ENCODE measurements at places on chromosomes 5 and 9.

DNA sequence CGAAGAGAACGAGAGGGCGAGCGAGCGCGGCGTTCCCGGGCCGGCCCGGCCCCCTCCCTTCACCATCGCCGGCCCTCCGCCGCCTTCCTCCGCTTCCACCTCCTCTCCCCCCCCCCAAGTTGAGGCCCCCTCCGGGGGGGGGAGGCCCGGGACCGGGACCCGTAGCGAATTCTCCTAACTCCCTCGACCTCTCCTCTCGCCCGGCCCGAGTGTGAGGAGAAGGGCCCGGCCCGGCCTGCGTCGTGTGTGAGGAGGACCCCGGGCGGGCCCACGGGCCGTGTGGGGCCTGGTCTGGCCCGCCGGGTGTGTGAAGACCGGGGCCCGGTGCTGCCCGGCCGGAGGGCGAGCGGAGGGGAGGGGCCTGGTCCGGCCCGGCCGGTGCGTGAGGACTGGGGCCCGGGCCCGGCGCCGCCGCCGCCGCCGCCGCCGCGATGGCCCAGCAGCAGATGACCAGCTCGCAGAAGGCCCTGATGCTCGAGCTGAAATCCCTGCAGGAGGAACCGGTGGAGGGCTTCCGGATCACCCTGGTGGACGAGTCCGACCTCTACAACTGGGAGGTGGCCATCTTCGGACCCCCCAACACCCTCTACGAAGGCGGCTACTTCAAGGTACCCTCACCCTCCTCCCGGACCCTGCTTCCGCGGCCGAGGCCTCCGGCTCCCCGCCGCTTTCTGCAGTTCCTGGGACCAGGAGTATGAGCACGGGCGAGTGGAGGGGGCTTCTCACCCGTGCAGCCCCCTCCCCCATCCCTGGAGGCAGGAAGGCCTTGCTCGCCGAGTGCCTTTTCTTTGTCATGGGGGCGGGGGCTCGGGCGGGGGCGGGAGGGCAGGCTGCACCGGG lies 587 bp downstream of the UBE2R2 start:
- peak; percentile 28 for DNase-seq

GRCh38 chr9:131393622-131394463 lies at the start of gene PRRC2B:
Gene PRRC2B, plus strand, starts transcription at chr9:131394086. Its CDS starts 36,059 bp downstream, at chr9:131430145.
- peak; percentile 99 for DNase-seq

- no peak for DNase-seq
These were observed 560.5 kb upstream of the ADAMTS16 start for GRCh38 chr5:4579679-4580078.

DNA sequence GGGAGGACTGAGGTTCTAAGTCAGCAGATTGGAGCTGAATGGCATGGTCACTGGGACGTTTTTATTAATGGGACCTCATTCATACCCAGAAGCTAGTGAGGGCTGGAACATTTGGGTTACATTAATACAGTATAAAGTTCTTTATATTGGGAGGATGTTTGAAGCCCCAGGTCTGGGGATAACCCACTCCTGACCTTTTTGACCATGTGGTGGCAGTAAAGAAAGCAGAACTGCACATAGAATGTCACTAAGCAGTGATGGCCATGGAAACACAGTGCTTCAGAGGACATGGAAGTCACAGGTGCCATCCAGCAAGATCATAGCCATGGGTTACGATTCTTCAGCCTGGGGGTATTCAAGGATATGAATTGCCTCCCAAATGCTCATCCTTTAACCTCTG lies 176.0 kb downstream of the ATP10B start:
- no peak for DNase-seq

DNA sequence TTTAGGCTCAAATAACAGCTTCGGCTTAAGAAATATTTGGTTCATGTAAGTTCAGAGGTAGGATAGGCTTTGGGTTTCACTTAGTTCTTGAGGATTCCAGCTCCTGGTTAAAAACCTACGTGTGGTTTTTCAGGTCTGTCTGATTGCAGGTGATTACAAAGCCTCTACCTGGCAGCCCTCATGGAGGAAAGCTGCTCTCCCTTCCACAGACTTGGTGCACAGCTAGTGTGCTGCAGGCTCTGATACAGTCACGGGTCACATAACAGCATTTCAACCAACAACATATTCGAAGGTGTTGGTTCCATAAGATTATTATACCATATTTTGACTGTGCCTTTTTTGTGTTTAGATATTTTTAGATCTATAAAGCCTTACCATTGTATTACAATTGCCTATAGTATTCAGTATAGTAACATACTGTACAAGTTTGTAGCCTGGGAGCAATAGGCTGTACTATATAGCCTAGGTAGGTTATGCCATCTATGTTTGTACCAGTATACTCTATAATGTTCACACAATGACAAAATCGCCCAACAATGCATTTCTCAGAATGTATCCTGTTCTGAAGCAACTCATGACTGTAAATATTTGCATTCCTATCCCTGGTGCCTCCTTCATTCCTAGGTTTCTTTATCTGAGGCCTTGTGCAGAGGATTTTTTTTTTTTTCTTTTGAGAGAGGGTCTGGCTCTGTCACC lies 8.0 kb upstream of the DCP2 start:
- no peak for DNase-seq

DNA sequence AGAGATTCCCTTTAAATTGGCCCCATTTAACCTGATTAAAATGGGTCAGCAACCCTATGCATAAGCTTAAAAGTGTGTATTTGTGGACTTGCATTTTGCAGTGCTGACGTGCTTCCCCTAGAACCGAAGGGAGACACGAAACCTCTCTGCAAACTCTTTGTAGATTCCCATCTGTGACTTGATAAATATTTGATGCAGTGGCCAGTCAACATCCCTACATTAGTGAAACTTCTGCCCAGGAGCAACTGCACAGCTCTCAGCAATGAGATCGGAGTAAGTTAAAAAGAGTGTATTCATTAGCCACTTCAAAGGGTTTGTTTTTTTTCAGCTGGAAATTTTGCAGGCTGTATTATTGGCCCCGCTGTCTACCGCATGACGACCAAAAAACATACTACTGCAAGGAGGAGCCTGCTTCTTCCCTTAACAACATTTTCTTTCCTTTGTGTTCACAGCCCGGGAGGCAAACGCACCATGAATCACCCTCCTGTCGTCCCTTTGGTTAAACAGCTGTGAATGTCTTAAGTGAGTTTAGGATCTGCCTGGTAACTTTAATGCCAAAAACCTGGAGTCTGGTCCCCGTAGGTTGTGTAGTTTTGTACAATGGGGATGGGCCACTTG lies 38.0 kb upstream of the TCERG1 start:
- DNase-seq = no peak

GRCh38 chr5:32031089-32031488 lies 143.0 kb downstream of the GOLPH3 start:
- no peak for DNase-seq

- no peak for DNase-seq
These were observed 202.0 kb upstream of the KLF9 start for GRCh38 chr9:70616228-70616990.

GRCh38 chr5:154205441-154206117 lies 15.0 kb downstream of the GALNT10 start:
- DNase-seq = no peak

- no peak for DNase-seq
These were observed 3.8 kb upstream of the NPDC1 start for GRCh38 chr9:137049544-137050449.

GRCh38 chr5:37771203-37771611 lies 68.6 kb downstream of the GDNF start:
- DNase-seq = no peak

DNA sequence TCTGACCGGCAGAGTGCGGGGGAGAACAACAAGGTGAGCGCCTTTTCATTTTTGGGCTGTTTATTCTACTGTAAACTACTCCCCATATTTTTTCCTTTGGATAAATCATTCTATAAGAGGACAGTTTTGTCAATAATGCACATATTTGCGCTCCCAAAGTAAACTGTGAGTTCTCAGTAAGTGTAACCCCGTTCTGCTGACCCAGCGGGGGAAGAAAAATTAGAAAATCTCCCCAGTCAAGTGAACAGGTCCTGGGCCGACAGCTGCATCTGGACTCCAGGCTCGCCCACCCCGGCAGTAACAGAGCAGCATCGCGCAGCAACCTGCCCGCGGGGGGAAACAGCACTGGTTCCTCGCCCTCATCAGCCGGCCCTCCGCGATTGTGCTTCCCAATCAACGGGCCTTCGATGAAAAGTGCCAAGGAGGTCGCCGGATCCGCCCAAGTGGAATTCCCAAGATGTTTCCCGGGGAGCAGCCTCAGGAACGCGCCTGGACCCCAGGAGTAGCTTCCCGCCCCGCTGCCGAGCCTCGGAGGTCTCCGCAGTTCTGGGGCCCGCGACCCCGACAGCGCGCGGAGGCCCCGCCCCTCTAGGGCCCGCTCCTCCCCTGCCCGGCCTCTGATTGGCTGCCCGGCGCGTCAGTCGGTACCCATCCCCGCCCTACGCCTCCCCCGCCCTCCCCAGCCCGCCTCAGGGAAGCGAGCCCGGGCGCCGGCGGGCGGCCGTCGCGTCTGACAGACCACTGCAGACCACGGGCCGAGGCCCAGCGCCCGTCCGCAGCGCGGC lies at the start of gene OTULINL:
Gene OTULINL, plus strand, starts transcription at position 687 of the 785 bp plus-strand sequence. CDS start 103 bp downstream, outside the sequence.
- DNase-seq = peak; percentile 85

DNA sequence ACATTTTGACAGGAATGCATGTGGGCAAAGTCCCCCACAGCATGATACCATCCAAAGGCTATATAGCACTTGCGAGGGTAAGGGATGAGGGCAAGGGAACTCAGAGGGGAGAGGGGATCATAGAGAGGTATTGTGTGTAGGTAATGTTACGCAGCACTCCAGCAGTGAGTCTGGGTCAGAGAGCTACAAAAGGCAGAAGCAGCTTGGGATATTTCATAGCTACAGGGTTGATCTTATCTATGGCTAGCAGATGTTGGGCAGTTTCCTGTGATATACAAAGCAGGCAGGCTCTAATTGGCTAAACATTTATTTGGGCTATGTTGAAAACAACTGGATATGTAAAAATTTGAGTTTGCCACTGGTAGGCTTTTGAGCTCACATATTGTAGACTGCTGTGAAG lies 17.8 kb upstream of the SLCO4C1 start:
- DNase-seq = no peak

DNA sequence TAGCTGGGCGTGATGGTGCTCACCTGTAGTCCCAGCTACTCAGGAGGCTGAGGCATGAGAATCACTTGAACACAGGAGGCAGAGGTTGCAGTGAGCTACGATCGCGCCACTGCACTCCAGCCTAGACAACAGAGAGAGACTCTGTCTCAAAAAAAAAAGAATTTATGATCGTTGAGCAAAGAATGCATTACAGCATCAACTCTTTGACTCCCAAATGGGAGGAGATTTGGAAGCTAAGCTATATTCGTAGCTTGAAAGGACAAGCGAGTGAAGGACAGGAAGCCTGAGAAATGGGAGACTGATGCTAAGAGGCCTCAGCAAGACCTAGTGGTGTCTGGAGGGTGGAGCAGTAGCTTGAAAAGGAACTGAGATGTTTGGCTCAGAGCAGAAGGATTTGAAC lies 10.3 kb upstream of the CCIN start:
- DNase-seq = no peak

- DNase-seq = no peak
These were observed 103.6 kb downstream of the CCDC192 start for GRCh38 chr5:127806776-127807175.

GRCh38 chr5:82346399-82347165 lies 68.4 kb upstream of the RPS23 start:
- DNase-seq = no peak

DNA sequence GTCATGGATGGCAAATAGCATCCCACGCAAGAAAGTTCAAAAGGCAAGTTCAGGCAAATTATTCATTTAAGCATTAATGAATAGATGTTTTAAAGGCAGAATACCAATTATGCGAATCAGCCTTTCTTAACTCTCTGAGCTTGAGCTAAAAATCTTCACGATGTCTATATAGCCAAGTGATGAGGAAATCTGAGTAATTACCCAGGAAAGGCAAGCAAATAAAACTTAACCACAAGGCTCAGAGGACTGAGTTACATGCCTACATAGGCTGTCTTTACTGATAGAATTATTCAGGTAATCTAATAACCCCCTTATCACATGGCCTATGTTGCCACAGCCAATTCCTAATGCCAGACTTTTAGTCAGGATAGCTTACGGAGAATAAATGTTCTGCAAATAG lies 120.8 kb upstream of the MTAP start:
- DNase-seq = no peak

DNA sequence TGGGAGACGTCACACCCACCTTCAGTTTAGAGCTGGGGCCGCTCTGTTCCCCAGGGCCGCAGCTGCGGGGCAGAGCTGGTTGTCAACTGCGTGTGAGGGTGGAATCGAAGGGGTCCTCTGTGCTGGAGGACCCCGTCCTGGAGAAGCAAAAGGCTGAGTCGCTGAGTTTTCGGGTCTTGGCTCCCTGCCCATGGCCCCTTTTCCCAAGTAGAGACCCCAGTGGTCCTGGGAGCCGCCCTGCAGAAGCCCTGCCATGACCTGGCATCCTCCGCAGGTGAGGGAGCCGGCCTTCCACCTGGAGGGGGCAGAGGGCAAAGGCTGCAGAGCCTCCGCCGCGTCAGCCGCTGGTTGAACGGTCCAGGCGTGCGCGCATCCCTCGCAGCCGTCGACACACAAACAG lies 90.4 kb upstream of the COL5A1 start:
- DNase-seq = no peak

GRCh38 chr5:35540002-35540401 lies 77.7 kb upstream of the SPEF2 start:
- no peak for DNase-seq

- no peak for DNase-seq
These were observed 201.2 kb downstream of the EBF1 start for GRCh38 chr5:158898185-158899177.

DNA sequence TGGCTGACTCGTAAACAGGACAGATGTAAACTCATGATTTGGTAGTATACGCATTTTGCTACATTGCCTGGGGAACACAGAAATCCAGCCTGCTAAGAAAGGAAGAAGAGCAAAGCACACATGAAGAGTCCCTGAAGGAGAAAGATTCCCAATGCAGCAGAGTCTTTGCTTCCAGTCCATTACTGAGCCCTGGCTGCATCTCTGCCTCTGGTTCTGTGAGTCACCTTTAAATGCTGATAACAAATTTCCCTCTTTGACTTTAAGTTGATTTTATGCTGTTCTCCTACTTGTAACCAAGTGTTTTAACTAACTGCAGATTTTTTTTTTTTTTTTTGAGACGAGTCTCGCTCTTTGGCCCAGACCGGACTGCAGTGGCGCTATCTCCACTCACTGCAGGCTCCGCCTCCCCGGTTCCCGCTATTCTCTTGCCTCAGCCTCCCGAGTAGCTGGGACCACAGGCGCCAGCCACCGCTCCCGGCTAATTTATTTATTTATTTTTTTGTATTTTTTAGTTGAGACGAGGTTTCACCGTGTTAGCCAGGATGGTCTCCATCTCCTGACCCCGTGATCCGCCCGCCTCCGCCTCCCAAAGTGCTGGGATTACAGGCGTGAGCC lies 8.5 kb upstream of the PRXL2C start:
- no peak for DNase-seq

- no peak for DNase-seq
These were observed 110.9 kb upstream of the DMAC1 start for GRCh38 chr9:7910426-7911020.

GRCh38 chr5:177524539-177524900 lies 7.8 kb upstream of the DDX41 start:
- DNase-seq = no peak

GRCh38 chr5:1161833-1162229 lies 39.6 kb upstream of the SLC6A19 start:
- no peak for DNase-seq

GRCh38 chr5:74673011-74673790 lies 11.8 kb upstream of the HEXB start:
- DNase-seq = peak; percentile 0
